ENCODE measurements at places on chromosomes 16 and 17.

DNA sequence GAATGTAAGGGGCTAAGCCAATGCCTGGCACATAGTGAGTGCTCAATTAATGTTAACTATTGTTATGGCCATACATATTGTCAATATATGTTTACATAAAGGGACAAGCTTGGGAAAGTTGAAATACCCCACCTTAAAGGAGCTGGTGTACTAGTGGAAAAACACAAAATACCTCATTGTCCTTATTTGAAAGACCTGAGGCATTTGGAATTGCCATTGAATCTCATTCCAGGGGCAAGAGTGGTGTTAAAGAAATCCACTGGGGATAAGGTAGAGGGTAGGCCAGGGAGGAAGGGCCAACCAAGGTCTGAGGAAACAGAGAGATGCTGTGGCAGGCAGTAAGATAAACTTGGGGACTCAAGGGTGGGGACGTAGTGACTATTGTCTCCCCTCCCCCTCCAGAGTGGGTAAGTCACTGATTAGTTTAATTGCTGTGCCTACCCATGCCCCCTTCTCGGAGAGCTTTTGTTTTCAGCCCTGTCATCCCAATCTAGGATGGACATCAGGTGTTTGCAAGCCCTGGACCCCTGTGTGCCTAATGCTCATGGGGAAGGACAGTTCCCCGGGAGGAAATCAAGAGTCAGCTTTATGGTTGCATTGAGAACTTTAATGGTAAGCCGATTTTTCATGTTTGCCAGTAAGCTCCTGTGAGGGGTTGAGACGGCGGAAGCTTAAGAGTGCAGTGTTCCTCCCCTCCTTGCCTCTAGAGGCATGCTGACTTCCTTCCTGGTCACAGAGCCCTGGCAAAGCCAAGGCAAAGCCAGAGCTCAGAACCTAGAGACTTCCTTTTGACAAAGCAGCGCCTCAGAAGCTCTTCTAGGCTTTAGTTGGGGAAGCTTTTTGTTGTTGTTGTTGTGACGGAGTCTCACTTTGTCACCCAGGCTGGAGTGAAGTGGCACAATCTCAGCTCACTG is 2.5 kb upstream of the HEATR9 start:
- DNase-seq: no peak

DNA sequence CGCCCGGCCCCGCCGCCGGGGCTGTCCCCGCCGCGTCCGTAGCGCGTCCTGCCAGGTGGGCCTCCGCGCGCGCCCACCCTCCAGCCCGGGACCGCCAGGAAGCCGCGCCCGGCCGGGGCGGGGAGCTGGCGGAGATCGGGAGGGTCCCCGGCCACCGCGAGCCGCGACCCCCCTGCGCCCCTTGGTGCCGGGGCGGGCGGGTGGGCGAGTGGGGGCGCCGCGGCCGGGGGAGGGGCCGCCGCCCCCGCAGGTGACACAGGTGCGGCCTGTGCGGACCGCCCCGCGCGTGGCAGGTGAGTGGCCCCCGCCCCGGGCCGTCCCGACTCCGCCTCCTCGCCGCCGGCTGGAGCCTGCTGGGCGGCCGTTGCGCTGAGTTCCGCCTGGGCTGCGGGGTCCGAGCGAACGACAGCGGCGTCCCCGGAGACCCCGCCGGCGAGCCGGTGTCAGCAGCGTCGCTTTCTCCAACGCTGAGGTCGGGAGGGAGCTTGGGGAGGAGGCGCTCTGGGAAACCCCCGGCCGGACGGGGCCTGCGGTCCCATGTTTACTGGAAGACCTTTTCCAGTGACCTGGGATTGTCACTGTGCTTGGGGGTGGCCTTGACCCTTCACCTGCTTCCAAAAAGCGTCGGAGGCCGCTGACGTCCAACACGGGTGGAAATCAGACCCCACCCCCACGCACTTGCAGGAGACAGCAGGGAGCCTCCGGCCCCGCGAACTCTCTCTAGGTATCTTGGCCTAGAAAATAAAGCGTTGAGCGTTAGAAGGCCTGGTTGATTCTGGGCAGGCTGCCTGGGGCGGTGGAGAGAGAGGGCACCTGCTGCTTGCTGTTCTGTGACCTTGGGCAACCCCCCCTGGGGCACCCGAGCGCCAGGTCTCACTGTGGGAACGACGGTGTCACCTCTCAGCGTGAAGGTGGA is 542 bp downstream of the KLHL36 start:
- no peak for DNase-seq

DNA sequence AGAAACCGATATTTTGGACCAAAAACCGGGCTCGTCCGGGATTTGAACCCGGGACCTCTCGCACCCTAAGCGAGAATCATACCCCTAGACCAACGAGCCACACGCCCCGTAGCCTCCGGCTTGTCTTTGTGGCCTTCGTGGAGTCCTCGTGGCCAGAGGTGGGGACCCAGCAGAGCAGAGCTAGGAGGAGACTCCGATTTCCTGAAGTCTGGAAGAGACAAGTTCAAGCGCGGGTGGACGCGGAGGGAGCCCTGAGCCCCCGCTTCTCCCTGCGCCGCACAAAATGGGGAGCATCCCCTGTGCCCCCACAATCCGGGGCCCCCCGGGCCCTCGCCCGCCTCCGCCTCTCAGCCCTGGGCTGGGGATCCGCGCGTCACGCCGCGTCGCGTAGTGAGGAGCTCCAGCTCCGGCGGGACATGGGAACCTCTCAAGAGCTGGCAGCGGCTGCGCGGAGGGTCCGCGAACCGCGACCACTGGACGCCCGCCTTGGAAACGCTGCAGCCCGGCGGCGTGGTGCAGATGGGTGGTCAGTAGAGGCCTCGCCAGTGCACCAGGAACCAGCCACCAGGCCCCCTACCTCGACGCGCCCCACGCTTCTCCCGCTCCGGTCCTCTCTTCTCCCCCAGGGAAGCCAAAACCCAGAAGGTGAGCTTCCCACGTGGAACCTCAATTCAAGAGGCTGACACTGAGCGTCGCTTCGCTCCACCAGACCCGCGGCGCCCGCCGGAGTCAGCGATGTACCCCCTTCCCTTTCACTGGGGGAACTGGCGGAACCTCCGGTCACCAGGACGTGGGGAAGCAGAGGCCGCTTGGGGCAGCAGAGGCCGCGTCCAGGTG is 5.2 kb upstream of the OR1F1 start:
- DNase-seq: peak; percentile 53

DNA sequence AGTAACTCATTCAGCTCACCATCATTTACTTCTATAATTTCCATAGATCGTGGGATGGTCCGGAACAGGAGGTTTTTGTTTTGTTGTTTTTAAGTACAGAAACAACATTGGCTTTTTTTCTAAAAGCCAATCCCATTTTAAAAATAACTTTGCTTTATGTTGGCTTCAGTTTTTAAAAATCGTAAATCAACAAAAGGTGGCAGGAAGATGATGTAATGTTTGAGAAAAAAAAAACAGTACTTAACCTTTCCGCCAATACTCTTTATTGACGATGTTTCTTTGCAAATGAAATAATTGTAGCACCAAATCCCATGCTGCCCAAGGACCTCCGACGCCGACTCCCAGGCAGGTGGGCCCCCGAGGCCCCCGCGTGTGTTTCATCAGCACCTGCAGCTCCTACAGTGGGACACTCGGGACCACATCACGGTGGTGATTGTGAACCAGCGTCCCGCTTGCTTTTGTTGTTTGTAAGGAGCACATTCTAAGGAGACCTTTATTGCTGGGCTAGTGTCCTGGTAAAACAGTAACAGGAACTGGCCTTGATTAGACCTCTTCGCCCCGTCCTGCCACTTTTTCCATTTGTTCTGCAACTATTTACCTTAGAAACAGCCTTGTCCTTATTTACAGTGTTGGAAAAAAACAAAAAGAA is 140.2 kb upstream of the CHMP6 start:
- DNase-seq: no peak

DNA sequence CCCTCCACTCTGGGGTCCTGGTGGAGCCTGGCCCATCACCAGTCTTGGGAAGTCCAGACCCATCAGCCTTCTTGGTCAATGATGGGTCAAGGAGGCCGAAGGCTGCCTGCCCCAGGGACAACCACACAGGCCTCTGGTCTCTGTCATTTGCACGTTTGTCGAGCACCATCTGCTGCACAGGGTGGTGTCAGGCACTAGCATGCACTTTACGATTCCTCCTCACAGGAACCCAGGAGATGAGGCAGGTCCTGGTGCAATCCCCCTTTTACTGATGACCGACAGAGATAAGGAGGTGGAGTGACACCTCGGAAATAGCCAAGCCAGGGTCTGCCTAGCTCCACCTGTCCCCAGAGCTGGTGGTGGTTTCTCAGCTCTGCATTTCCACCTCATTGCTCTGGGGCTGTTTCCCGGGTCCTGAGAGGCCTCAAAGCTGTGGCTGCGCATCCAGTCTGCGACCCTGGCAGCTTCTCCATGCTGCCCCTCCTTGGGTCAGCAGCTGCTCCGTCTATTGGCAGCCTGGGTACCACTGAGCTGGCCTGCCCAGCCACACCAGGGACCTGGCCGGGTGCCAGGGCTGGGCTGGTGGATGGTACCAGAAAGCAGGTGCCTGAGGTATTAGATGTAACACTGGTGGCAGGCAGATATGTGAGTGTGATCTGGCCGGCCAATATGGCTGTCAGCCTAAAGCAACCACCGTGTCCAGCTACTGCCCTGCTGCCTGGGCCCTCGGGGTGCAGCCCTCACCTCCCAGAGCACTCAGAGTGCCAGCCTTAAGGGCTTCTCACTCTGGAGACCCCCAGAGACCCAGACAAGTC is 10.0 kb downstream of the MMP15 start:
- no peak for DNase-seq

- DNase-seq: no peak
Observed at GRCh38 chr17:80303824-80304223, 43.2 kb downstream of the RNF213 start.

DNA sequence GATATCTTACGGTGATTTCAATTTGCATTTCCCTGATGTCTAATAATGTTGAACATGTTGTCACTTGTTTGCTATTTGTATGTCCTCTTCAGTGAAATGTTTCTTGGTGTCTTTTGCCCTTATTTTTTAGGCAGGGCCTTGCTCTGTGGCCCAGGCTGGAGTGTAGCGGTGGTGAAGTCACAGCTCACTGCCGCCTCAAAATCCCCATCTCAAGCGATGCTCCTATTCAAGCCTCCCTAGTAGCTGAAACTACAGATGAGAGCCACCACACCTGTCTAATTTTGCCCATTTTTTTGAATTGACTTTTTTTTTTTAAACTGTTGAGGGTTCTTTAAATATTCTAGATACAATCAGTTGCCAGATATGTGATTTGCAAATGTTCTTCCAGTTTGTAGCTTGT is 8.3 kb downstream of the UBE2G1 start:
- no peak for DNase-seq

DNA sequence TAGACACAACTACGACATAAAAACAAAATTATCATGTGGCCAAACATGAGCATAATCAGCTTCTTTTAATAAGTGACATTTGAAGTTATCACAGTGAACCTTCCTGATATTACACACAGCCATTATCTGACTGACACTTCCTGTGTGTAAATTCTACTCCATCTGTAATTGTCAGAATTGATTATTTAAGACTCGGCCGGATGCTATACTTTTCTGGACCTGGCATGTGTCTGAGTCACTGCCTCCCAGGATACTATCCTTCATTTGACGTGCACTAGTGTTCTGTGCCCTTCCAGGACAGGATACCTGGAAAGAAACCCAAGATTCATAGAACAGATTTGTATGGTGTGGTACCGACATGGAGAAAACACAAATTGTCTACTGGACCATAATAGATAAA is 242.0 kb downstream of the HS3ST3A1 start:
- DNase-seq: no peak

GRCh38 chr17:17736205-17737183 is 55.2 kb downstream of the RAI1 start:
- DNase-seq: peak; percentile 51

DNA sequence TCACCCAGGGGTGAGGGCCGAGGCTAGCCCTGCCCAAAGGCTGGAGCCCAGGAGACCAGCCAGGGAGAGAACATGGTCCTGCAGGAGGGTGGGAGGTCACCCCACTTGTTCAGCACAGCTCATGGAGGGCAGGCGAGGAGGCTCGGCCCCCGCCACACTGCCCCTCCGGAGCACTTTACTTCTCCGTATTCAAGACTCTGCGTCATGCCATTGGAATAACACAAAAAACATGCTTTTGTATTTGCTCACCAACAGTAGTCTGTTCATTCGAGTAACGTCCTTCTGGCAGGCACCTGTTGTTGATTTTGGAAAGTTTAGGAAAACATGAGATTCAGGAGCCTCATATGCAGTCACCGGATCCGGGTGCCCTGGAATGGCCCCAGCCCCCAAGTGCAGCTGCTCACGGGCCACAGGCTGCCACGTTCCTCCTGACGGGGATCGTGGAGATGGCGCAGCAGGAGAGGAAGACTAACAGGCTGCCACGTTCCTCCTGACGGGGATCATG is 81.1 kb upstream of the DNAH17 start:
- DNase-seq: no peak

DNA sequence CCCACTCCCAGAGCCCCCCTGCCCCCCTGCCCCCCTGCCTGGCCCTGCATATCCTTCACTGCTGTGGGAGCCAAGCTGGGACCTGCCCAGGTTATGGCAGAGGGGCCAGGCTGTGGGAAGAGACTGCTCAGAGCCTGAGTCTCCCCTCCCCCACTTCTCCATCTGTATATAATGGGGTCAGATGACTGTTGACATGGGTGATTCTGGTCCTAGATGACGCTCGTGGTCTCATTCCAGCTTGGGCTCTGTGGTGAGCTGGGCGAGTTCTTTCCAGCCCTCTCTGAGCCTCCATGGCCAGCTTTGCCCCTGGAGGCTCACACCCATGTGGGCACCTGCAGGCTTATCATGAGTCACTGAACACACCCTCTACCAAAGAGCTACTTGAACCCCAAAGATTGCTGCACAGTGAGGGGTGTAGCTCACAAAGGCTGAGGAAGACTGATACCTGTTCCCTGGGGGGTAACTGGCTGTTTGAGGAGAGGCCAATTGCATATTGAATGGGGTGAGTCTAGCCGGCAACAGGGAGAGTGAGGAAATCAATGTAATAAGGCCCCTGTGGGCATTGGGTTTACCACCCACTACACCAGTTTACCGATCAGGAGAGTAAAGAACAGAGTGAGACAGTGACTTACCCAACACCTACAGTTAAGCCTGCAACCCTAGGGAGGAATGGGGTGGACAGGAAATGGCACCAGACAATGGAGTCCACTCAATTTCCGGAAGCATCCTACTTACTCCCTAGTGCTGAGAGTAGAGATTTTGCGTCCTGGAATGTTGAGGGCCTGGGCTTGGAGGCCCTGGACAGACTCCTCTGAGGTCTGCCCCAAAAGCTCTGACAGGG is 4.2 kb upstream of the SREBF1 start:
- peak; percentile 74 for DNase-seq

- no peak for DNase-seq
Observed at GRCh38 chr17:79041723-79042420, 17.9 kb downstream of the C1QTNF1 start.

- DNase-seq: no peak
Observed at GRCh38 chr16:35678-36305, 17.6 kb downstream of the POLR3K start.

Data from NCI-H2171 treated with DMSO at 0.1 percent for 48 hours (cell line).